ENCODE measurements at places on chromosomes 4 and X. TPM values are rescaled to one million over a fixed set of nuclear protein-coding genes. Genes with fewer than 3 reads are reported as not detected.

SLC26A1 gene
- 1.6 TPM for total RNA-seq

CXCL11 gene
- total RNA-seq, result not detected

TRAM1L1 gene
- 2.3 TPM for total RNA-seq

DNASE1L1 gene
- total RNA-seq, result 9.6 TPM

TTC29 gene
- not detected for total RNA-seq

INPP4B gene
- total RNA-seq, result 8.2 TPM

ACOX3 gene
- total RNA-seq, result 23.4 TPM

ADH1B gene
- total RNA-seq, result 134 TPM

EGF gene
- 44.1 TPM for total RNA-seq

EDNRA gene
- total RNA-seq, result 1.3 TPM

- DNase-seq, result no peak
Observed at GRCh38 chr4:3489451-3489962, 26.4 kb downstream of the DOK7 start.

- DNase-seq, result no peak
Observed at GRCh38 chrX:149259241-149259640, 245.9 kb downstream of the IDS start.

- DNase-seq, result no peak
Observed at GRCh38 chrX:32852203-32852602, 359.1 kb downstream of the DMD start.

GRCh38 chrX:44952329-44953027 is 79.5 kb downstream of the KDM6A start:
- DNase-seq, result no peak

DNA sequence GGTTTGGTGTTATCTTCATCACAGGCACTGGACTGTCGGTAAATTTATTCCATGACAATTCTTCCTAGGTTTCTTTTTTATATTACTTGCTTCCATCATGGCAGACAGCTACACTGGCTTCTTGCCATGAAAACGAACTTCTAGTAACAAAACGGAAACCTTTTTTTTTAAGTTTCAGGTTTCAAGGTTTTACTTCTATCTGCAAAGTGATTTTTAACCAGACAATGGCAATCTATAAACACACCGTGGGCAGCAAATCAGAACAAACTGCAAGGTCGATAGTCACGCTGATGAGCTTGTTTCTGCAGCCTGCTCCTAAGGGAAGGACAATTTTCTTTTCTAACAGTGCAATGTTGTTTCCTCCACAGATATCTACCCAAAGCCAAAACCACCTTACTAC is 29.9 kb downstream of the XG start:
- DNase-seq, result no peak

DNA sequence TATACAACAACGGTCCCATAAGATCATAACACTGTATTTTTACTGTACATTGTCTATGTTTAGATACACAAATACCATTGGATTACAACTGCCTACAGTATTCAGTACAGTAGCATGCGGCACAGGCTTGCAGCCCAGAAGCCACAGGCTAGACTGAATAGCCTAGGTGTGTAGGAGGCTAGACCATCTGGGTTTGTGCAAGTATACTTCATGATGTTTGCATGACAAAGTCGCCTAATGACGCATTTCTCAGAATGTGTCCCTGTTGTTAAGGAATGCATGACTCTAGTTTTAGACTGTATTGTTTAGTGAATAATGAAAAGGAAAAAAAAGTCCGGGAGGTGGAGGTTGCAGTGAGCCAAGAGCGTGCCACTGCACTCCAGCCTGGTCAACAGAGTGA is 56.5 kb upstream of the C4orf50 start:
- DNase-seq, result no peak

DNA sequence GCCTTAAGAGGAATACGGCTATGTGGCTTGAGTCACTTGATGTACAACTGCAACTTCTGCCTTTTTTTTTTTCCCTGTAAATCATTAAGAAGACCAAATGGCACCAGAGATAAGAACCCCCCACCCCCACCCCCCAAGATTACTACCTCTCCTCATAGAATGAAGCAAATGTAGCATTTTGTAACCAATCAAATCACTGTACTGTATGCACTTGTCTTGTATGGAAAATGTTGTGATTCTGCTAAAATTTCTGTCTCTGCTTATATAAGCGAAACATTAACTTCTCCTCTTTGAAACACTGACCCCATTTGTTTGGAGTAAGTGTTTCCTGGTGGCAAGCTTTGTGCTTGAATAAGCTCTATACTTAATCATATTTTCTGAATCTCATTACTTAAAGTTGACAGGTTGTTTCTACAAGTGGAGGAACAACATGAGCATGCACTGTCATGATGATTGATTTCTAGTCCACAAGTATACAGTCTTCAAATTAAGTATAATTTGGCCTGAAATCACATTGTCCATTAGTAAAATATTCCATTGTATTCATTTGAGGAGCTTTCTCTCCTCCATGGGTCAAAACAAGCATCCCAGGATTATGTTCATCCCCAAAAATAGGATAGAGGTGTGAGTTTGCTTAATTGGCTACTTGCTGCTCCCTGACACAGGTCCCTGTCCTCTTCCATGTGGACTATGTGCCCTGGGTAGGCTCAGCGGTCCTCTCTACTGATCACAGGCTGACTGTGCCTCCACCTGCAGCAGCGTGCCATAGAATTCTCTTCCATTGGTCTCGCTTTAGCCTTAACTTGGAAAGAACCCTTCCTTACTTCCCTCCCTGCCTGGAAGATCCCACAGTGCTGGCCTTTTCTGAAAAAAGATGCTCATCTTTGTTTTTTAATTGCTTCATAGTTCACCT is 104.0 kb upstream of the BMP2K start:
- DNase-seq, result no peak

- DNase-seq, result no peak
Observed at GRCh38 chr4:20487446-20487845, 212.8 kb upstream of the PACRGL start.

DNA sequence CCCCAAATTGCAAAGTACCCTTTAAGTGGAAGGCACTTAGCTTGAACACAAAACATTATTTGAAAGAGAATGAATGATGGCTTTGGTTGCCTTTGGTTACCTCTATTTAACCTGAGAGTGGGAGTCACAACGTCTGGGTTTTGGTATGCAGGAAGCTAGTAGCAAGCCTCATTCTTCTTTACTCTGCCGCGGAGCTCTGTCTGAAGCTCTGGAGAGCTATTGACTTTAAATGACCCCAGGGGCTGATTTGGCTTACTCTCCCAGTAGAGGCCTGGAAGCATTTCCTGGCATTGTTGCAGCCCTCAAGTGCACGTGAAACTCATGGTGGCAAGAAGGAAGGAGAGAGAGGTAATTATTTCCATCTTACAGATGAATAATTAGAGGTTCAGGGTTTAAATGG is 81.8 kb upstream of the MAGEA4 start:
- no peak for DNase-seq

DNA sequence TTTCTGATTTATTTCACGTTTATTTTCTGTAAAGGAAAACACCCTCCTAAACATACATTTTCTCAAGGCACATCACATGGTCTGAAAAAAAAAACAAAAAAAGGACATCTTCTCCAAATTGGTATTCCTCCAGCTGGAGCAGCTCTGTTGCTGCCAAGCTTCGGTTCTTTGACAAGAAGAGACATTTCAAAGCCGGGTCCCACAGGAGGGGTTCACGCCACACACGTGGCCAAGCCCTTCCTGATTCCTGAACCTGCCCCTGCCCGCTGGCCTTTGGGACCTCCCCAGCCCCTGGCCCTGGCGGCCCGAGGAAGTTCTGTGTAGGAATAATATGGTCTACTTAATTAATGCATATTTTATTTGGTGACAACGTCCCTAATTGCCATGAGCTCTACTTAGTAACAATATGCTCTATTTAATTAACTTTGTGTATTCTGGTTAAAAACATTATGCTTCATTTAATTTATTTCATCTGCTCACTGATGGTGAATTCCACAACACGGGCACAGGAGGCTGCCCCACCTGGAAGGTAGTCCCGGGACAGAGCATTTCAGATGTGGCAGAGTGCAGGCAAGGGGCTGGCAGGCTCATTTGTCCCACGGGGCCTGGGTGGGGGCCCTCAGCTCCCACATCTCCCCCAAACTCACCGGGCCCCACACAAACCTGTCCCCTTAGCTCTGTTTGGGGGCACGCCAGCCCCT is 5.4 kb upstream of the RGS12 start:
- no peak for DNase-seq

GRCh38 chr4:3491681-3492405 is 28.7 kb downstream of the DOK7 start:
- DNase-seq, result no peak

- no peak for DNase-seq
Observed at GRCh38 chrX:118879586-118879985, 56.0 kb downstream of the ZCCHC12 start.

DNA sequence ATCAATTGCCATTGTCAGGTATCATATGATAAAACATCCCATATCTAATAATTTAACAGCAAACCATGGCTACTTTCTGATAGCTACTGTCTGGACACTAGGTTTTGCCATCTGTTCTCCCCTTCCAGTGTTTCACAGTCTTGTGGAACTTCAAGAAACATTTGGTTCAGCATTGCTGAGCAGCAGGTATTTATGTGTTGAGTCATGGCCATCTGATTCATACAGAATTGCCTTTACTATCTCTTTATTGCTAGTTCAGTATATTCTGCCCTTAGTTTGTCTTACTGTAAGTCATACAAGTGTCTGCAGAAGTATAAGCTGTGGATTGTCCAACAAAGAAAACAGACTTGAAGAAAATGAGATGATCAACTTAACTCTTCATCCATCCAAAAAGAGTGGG is 7.0 kb downstream of the NPY5R start:
- DNase-seq, result no peak

DNA sequence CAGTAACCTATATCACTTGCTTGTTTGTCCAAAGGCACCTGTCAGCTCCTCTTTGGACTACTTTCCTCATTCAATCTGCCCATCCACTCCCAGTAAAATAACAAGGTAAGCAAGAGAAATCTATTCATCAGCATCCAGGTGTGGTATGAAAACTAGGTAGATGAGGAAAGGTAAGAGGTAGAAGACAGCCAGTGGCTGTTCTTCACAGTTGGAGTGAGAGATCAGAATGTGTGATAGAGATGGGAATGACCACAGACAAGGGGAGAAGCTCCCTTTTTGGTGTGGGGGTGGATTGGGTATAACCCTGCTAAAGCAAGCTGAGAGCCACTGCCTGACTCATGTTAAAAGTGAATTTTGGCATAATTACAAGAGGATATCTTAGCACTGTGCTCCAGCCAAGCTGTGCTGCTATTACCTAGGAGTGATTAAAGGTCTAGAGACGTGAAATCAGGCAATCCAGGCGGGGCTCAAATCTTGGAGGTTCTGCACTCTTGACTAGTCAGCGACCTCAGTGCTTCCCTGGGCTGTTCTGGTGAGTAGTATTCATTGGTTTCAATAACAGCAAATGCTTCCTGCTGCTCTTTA is 28.1 kb upstream of the RASL11B start:
- no peak for DNase-seq

DNA sequence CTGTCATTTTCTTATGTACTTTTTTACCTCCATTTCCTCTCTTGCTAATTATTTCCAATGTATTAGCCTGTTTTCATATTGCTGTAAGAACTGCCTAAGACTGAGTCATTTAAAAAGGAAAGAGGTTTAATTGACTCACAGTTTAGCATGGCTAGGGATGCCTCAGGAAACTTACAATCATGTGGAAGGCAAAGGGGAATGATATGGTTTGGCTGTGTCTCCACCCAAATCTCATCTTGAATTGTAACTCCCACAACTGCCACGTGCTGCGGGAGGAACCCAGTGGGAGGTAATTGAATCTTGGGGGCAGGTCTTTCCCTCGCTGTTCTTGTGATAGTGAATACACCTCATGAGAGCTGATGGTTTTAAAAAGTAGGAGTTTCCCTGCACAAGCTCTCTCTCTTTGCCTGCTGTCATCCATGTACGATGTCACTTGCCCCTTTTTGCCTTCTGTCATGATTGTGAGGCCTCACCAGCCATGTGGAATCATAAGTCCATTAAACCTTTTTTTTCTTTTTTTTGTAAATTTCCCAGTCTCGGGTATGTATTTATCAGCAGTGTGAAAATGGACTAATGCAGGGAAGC is 870.0 kb upstream of the INTU start:
- no peak for DNase-seq

DNA sequence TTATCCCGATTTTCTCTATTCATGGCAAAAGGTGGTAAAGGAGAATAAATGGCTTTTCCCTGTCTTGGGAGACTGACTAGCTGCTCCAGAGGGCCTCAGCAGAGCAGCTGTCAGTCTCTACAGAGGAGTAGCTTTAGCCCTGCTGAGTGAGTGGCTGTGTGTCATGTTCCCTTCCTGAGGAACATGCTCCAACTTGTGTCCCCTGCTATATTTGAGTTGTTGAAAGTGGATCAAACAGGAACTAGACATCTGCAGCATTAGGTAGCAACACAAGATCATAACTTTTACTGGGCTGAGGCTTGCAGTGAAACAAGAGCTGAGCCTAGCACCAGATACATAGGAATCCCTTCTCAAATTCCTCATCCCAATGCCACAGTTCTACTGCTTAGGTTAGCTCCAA is 26.7 kb upstream of the PLAC1 start:
- no peak for DNase-seq

GRCh38 chrX:76253432-76253831 is 80.6 kb downstream of the PBDC1 start:
- peak; percentile 27 for DNase-seq

DNA sequence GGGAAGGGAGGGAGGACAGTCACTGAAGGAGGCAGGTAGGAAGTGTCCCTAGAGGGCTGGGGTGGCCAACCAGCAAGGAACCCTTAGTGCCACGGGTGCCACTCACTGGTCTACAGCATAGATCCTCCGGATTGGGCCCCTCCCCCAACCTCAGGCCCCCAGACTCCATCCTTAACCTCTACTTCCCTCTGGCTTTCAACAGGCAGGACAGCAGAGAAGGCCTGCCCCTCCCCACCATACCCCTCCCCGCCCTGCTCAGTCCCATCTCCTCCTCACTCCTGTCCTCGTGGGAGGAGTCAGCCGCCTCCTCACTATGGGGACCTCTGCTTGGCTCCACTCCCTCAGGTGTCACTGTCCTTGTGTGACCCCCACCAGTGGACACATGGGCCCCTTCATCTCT is 77.7 kb upstream of the PSAPL1 start:
- no peak for DNase-seq

GRCh38 chr4:178316211-178316610 is 874.0 kb upstream of the AGA start:
- DNase-seq, result no peak

GRCh38 chr4:120630427-120630826 is 292.1 kb downstream of the PRDM5 start:
- DNase-seq, result no peak

DNA sequence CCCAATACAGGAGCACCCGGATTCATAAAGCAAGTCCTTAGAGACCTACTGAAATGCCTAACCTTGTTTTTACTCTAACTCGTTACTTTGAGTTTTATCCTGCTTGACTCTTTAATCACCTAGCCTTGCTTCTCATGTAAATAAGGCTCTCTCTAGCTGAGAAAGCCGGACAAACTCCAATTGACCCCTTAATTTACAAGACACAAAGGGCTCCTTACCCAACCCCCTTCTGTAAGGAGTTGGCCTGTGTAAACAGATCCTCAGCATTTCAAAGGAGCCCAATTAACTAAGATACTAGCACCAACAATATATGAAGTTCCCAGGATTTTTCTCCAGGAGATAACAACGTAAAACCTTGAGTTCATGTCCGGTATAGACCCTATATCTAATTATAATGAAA is 61.7 kb downstream of the CT47B1 start:
- DNase-seq, result no peak

- DNase-seq, result no peak
Observed at GRCh38 chrX:54695231-54695630, 102.8 kb downstream of the ITIH6 start.
